ENCODE measurements at places on chromosomes 13 and 19.

DNA sequence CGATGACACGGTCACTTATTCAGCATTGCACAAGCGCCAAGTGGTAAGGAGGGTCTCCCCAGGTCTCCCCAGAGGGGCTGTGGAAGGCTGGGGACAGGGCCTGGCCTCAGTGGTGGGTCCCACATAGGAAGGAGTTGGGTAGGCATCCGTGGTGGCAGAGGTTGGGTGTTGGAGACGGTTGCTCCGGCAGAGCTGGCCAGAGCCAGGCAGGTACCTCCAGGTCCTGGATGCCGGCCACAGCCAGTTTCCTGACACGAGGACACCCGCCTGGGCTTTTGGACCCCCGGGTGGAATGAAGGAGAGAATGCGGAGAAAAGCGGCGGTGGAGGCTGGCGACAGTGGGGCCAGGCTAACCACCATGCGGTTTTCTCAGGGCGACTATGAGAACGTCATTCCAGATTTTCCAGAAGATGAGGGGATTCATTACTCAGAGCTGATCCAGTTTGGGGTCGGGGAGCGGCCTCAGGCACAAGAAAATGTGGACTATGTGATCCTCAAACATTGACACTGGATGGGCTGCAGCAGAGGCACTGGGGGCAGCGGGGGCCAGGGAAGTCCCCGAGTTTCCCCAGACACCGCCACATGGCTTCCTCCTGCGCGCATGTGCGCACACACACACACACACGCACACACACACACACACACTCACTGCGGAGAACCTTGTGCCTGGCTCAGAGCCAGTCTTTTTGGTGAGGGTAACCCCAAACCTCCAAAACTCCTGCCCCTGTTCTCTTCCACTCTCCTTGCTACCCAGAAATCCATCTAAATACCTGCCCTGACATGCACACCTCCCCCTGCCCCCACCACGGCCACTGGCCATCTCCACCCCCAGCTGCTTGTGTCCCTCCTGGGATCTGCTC lies 1.3 kb upstream of the FFAR1 start:
- peaks cover 75% of the 10 kb centered on the region for H3K27me3 ChIP-seq
- no peak for DNase-seq
- H3K4me1 ChIP-seq = no peaks in the 10 kb centered on the region

DNA sequence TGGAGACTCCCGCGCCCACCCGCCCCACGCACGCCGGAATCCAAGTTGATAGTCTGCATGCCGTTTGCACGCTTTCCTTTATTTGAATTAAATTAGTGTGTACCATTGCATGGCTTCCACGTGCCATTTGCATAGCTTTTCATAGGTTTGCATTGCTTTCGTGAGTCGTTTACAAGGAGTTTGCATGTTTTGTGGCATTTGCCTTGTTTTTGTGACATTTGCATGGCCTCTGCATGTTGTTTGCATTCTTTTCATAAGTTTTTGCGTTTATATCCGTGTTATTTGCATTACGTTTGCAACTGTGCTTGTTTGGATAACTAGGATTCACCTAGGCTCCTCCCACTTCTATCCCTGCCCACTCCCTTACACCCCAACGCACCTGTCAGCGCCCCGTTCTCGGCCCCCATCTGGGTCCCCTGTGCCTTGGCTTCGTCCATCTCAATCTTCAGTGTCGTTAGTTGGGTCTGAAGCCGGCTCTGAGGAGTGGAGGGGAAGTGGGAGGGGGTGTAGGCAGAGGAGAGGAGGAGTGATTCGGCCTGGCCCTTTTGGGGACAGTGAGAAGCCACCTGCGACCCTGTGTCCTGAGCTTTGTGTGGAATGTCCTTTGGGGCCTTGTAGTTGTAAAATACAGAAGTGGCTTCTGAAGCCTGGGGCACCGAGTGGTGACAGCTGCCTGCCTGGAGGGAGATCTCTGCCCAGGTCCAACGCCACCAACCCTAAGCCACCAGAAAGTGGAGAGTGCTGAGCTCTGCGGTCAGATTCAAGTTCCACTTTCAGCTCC lies 2.4 kb downstream of the CCDC194 start:
- H3K4me1 ChIP-seq = no peaks in the 10 kb centered on the region
- H3K36me3 ChIP-seq = no peaks in the 10 kb centered on the region

- H3K36me3 ChIP-seq = no peaks in the 10 kb centered on the region
- DNase-seq = no peak
- H3K27me3 ChIP-seq = peaks cover 8% of the 10 kb centered on the region
Observed at GRCh38 chr19:55316646-55317045, 8.5 kb downstream of the TMEM150B start.

DNA sequence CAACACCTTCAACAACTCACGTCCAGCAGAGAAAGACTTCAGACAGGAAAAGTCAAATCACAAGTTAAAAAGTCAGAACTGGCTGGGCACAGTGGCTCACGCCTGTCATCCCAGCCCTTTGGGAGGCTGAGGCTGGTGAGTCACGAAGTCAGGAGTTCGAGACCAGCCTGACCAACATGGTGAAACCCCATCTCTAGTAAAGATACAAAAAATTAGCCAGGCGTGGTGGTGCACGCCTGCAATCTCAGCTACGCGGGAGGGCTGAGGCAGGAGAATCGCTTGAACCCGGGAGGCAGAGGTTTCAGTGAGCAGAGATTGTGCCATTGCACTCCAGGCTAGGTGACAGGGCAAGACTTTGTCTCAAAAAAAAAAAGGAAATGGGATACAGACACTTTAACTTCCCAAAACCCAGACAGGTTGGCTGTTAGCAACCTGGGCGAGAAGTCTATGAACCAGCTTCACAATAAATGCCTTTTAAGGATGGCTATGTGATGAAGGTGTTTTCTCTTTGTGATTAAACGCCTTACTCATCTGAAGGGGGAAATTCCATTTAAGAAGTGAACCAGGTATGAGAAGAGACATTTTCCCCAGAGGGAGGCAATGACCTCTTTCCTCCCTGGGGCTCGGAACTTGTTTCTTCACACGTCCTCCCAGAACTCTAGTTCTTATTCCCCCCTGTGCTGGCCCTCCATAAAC lies 80.4 kb downstream of the INSR start:
- no peaks in the 10 kb centered on the region for H3K36me3 ChIP-seq
- no peak overlapping the region for H3K4me3 ChIP-seq
- H3K4me1 ChIP-seq = no peaks in the 10 kb centered on the region
- H3K27me3 ChIP-seq = no peaks in the 10 kb centered on the region
- no peak overlapping the region for H3K27ac ChIP-seq

- H3K27me3 ChIP-seq = no peaks in the 10 kb centered on the region
- no peaks in the 10 kb centered on the region for H3K4me1 ChIP-seq
- H3K4me3 ChIP-seq = no peak overlapping the region
- no peak for DNase-seq
- H3K36me3 ChIP-seq = peaks cover 52% of the 10 kb centered on the region
- no peak overlapping the region for H3K27ac ChIP-seq
Observed at GRCh38 chr19:11606484-11606883, 9.2 kb downstream of the ZNF627 start.

GRCh38 chr19:55068950-55069864 lies 6.3 kb upstream of the RDH13 start:
- H3K27ac ChIP-seq = peak overlapping the region; percentile 95
- H3K4me1 ChIP-seq = peaks cover 29% of the 10 kb centered on the region
- peak overlapping the region; percentile 84 for H3K4me3 ChIP-seq
- H3K36me3 ChIP-seq = peaks cover 35% of the 10 kb centered on the region
- H3K27me3 ChIP-seq = peaks cover 13% of the 10 kb centered on the region
- peak; percentile 76 for DNase-seq

- no peak overlapping the region for H3K4me3 ChIP-seq
- peak overlapping the region; percentile 62 for H3K27ac ChIP-seq
- no peaks in the 10 kb centered on the region for H3K27me3 ChIP-seq
- no peak for DNase-seq
- no peaks in the 10 kb centered on the region for H3K36me3 ChIP-seq
- H3K4me1 ChIP-seq = peaks cover 9% of the 10 kb centered on the region
Observed at GRCh38 chr13:30569901-30570576, 47.7 kb upstream of the USPL1 start.

GRCh38 chr13:84234416-84234815 lies 352.1 kb upstream of the SLITRK1 start:
- H3K27ac ChIP-seq = no peak overlapping the region
- no peak for DNase-seq
- H3K36me3 ChIP-seq = no peaks in the 10 kb centered on the region
- no peaks in the 10 kb centered on the region for H3K27me3 ChIP-seq
- no peak overlapping the region for H3K4me3 ChIP-seq
- no peaks in the 10 kb centered on the region for H3K4me1 ChIP-seq

DNA sequence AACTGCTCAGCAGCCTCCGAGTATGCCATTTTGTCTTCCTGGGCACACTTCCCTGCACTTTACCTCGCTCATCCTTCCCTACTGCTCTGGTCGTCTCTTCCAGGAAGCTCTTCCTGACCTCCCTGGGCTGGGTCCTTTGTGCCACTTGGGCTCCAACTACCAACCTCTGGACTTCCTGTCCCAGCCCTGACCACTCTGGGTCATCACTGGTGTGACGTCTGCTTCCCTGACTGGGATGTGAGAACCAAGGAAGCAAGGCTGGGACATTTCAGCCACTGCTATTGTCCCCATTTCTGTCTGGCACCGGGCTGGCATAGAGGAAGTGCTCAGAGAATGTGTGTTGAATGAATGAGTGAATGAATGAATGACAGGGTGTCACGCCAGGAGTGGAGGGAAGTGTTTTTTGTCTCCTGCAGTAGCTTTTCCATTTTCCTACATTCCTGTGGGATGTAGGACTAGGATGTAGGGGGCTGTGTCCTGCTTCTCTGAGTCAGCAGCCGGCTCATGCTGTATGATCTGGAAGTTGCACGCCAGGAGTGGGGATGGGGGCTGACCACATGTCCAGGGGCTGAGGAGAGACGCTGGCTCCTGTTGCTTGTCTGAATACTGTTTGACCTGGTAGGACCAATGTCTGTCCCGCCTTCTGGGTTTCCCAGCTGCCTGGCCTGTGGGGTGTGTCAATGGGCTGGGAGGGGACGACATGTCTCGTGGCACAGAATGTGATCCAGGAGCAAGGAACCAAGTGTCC lies 14.7 kb downstream of the NOVA2 start:
- peaks cover 35% of the 10 kb centered on the region for H3K4me1 ChIP-seq
- no peak overlapping the region for H3K4me3 ChIP-seq
- H3K36me3 ChIP-seq = no peaks in the 10 kb centered on the region
- no peak overlapping the region for H3K27ac ChIP-seq

DNA sequence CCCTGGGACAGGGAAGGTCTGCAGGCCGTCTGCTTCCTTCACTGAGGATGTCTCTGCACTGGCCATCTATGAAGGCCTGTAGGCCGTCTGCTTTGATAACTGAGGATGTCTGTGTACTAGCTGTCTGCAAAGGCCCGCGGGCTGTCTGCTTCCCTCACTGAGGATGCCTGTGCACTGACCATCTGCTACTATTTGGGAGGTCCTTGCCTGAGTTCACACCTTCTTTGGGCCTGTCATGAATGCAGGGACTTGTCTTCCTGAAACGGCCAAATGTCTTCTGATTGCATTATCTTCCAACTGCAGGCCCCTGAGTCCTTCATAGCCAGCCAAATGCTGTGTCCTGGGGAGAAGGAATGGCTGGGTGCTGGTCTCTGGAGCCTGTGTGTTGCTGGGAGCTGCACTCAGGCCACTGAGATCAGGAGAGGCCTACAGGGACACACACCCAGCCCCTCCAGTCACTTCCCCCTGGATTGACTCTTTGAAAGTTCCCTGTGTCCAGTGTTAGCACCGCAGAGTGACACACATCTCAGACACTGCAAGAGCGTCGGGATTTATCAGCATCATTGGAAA lies 72.9 kb downstream of the TEX29 start:
- H3K27ac ChIP-seq = no peak overlapping the region
- H3K4me3 ChIP-seq = no peak overlapping the region
- H3K27me3 ChIP-seq = no peaks in the 10 kb centered on the region
- H3K4me1 ChIP-seq = no peaks in the 10 kb centered on the region

GRCh38 chr19:38912600-38913514 lies 871 bp upstream of the CCER2 start:
- no peak for DNase-seq
- no peaks in the 10 kb centered on the region for H3K4me1 ChIP-seq
- no peak overlapping the region for H3K4me3 ChIP-seq
- no peak overlapping the region for H3K27ac ChIP-seq

GRCh38 chr19:49091391-49092038 lies 6.3 kb downstream of the SNRNP70 start:
- H3K4me3 ChIP-seq = no peak overlapping the region
- H3K27ac ChIP-seq = no peak overlapping the region
- H3K36me3 ChIP-seq = peaks cover 91% of the 10 kb centered on the region
- no peak for DNase-seq
- no peaks in the 10 kb centered on the region for H3K27me3 ChIP-seq
- H3K4me1 ChIP-seq = peaks cover 14% of the 10 kb centered on the region

GRCh38 chr13:40452741-40453334 lies 213.6 kb downstream of the FOXO1 start:
- no peak overlapping the region for H3K4me3 ChIP-seq
- H3K36me3 ChIP-seq = no peaks in the 10 kb centered on the region
- no peak overlapping the region for H3K27ac ChIP-seq
- H3K27me3 ChIP-seq = no peaks in the 10 kb centered on the region

DNA sequence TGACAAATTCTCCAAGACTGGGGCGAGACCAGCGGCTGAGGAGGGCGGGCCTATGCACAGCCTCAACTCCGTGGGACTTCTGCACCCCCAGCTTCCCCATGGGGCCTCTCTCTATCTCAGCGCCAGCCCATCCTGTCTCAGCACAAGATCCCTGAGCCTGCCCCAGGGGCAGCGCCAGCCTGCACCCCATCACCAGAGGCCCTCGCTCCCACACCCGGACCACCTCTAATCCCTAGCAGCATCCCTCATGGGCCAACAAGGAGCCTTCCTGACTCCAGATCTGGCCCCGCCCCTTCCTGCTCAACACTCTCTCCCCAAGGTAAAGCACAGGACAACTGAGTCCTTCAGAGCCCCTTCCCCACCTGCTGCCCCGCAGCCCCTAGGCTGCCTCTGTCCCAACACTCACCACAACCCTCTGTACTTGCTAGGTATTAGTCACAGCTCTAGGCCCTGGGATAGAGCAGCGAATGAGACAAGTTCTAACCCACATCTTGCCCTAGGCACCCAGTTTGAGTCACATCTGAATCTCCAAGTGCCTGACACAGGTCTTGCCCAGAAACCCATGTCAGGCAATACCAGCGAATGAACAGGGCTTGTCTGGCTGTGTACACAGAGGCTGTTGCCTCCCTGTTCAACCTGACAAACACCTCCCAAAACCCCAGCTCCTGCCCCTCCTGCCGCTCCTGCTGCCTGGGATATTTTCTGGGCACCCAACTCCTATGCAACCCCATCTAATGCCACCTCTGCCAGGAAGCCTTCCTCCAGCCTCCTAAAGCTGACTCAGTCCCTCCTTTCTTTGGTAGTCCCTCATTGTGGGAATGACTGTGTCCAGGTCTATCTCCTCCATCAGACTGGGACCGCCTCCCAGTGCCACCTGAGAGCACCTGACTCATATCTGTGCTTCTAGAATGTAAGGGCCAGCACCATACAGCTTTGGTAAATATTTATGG lies 18.6 kb downstream of the GRIK5 start:
- DNase-seq = peak; percentile 56
- H3K27me3 ChIP-seq = peaks cover 27% of the 10 kb centered on the region
- no peaks in the 10 kb centered on the region for H3K36me3 ChIP-seq
- peaks cover 24% of the 10 kb centered on the region for H3K4me1 ChIP-seq
- H3K4me3 ChIP-seq = no peak overlapping the region

DNA sequence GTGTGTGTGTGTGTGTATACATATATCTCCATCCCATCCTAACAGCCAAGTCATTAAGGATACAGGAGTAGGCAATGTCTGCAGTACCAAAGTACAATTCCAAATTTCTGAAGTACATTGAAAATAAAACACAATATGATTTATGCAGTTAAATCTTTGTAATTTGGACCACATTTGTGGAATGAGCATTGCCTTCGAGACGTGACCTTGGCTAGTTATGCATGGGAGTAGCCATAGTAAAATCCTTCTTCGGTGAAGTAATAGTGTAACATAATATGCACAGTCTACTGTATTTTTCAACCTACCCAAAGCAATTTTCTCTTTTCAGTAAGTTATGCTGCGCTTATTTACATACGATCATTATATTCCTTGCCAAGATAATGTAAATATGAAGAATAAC lies 665.7 kb upstream of the GPC6 start:
- no peaks in the 10 kb centered on the region for H3K4me1 ChIP-seq
- no peak overlapping the region for H3K4me3 ChIP-seq
- no peak for DNase-seq
- no peaks in the 10 kb centered on the region for H3K27me3 ChIP-seq
- H3K36me3 ChIP-seq = no peaks in the 10 kb centered on the region
